ENCODE measurements at places on chromosomes 6 and 20.

DNA sequence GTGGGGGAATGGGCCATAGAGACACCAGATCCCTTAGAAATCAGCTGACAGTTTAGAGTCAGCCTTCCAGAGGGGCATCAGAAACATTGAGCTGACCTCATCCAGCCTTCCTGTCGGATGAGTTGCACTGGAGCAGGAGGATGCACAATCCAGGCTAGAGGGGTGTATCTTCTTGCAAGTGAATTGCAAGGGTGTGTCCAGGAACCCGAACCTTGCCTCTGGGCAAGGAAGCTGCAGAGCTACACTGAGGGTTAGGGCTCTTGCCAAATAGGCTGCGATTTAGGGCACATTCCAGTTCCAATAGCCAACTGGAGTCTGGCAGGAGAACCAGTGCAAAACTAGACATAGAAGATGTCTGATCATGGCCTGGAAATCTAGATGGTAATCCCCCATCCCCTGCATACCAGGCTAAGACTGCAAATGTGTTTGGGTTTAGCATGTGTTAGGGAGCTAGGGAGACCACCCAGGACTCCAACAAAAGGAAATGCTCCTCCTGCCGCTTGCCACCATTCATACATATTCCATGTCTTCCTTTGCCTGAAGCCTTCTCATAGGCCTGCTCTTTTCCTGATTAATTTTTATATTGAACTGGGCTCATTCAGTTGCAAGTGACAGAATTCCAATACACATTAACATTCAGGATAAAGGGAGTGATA lies 6.3 kb upstream of the UTRN start:
- no peak for DNase-seq

DNA sequence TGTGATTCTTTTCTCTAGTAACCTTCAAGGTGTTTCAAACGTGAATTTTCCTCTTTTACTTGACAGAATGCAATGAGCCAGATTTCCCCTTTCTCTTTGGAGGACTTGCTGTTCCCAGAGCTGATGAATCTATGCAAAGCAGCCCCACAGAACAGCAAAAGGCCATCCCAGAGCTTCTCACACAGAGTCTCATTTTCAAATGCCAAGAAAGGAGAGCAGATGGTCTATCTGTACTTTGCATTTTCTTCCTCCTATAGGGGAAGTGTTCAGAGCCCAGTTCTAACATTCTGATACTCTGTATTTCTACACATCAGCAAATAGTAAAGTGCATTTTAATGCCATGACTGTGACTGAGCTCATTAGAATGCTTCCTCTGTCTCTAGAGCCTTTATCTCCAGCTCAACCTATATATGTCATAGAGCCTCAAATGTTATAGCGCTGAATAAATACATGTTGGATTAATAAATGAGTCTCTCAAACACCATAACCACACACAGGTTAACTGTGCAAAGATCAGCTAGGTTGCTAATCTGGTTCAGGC lies 81.8 kb upstream of the EYA4 start:
- DNase-seq: no peak

GRCh38 chr6:144298194-144298593 lies 13.1 kb downstream of the UTRN start:
- DNase-seq: no peak

DNA sequence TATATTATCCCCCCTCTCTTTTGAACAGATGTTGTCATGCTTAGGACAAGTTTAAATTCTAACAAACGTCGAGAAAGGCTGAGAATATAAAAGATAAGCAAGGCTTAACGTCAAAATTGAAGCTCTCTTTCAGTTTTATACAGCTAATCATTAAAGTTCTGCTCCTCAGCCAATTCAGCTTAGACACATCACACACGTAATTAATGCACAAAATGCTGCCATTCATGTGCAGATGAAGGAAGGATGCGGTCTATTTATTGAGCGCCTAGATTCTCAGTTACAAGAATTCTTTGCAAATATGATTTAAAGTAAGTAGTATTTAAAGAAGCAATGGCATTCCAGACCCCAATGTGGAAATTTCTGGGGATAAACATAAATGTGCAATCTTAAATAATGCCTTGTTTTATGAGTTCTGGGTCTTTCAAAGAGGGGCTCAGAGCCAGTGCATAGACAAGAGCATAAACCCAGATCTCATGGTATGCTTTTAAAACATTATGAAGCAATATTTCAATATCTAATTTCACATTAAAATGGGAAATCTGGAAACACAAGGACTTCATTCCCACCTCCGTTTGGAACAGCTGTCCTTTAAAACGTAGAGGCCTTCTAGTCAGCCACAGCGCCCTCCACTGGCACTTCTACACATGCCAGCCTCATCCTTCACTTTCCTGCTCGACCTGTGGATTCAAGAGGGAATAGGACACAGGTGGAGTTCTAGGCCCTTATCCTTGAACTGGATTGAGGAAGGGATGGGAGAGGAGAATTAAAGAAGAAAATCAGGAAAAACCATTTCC lies 85.8 kb downstream of the LYRM4 start:
- no peak for DNase-seq

DNA sequence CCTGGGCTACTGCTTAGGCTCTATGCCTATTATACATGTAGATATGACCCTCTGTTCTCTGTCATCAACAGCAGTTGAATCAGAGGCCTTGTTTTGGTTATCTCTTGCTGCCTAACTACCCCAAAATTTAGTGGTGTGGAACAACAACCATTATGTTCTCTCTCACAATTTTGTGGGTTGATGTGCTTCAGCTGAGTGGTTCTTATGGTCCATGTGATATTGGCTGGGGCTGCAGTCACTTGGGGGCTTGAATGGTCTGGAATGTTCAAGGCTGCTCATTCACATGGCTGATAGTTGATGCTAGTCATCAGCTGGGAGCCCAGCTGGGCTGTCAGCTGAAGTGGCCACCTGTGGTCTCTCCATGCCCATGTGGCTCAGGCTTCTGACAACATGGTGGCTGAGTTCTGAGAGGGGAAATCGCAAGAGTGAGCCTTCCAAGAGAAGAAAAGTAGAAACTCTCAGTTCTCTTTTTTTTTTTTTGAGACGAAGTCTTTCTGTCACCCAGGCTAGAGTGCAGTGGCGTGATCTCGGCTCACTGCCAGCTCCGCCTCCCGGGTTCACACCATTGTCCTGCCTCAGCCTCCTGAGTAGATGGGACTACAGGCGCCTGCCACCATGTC lies 47.8 kb downstream of the SHLD1 start:
- no peak for DNase-seq

- no peak for DNase-seq
These were observed 76.8 kb downstream of the MKKS start for GRCh38 chr20:10357061-10357708.

DNA sequence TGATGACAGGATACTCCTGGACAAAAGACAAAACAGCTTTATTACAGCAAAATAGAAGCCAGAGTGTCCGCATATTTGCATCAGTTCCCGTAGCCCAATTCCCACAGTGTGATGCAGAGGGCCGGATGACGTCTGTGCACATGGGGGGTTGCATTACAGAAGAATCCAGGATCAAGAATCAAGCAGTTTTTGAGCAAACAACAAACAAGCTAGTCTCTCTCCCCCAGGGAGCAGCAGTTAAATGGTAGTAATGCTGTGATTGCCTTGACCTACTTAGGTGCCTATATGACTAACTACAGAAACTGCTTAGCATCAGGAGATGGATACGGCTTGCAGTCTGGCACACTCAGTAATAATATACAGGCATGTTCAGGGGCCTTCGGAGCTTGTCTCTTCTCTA lies 3.2 kb upstream of the SDHAF4 start:
- DNase-seq: no peak

DNA sequence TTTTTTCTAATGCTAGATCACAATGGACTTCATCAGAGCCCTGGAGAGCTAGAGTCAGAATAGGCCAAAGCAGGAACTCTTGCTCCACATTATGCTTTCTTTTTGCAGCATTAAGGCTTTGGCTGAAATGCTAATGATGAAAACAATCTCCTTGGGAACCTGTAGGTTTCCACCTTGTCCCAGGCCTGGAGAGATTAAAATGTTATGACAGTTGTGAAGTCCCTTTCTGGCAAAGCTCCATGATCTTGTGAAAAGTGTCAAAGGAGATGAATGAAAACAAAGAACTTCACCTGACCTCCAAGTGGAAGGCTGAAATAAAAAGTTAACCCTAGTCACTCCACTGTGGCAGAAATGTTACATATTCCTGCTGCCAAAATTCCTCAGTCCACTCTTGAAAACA lies 64.0 kb upstream of the LRRC1 start:
- DNase-seq: no peak

GRCh38 chr6:83127976-83128375 lies 60.5 kb downstream of the DOP1A start:
- no peak for DNase-seq

- DNase-seq: no peak
These were observed 45.6 kb upstream of the IPCEF1 start for GRCh38 chr6:154402081-154402780.

DNA sequence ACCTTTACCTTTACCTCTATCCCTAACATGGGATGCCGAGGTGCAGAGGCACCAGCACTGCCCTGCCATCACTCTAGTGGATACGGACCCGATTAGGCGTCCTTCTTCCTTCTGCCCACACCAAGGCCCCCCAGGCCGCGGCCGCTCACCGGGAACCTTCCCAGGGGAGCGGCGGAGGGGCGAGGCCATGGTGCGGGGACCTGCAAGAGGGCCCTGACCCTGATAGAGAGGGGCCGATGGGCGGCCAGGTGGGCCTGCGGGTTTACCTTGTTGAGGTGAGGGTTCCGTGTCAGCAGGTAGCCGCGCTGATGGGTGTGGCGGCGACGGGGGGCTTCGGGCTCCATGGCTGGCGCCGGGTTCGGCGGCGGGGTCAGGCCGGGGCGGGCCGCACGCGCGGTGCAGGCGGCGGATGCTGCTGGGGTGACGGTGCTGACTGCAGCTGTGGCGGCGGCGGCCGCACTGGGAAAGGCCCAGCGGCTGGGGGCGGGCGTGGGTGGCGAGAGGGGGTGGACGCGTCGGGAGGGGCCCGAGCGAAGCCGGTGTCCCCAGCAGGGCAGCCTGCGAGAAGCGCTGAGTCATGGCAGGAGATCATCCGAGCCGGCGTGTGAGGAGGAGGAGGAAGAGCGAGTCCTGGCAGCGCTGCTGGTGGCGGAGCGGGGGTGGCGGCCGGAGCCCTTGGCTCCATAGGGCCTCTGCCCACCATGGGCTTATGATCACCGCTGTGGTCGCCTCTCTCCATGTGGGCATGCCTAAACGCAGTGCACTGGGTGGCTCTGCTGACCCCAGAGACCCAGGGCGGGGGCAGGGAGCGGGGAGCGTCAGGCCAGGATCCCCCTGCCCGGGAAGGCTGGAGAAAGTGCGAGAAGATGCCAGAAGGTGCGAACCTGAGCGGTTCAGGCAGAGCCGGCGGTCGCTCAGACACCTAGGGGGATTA lies at the start of gene ME1:
ME1 (minus strand) TSS at position 441 of the 934 bp plus-strand sequence; CDS start at position 344, 97 bp downstream.
- peak; percentile 53 for DNase-seq

DNA sequence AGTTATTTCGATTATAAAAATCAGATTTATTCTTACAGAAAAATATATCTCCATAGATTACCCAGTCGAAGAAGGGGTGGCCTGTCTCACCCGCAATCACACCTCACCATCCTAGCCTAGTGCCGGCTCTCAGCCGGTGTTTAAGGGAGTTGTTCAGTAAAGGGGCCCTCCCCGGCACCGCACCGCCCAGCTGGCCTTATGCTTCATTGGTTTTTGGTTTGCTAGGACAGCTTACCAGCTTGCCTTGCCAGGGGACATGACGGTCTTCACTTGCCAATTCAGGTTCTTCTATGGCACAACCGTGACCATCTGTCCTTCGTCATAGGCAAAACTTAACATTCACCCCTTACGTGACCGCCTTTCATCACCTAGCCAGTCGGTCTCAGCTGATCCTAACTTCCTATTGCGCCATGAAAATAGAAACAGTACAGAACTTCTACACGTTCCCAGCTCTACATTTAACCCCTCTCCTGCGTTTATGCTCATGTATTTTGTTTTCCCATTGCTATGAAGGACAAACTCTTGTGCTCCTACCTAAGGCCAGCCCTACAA lies 44.7 kb upstream of the SLC22A16 start:
- DNase-seq: no peak

- no peak for DNase-seq
These were observed 38.4 kb downstream of the CDK5RAP1 start for GRCh38 chr20:33362898-33363297.

GRCh38 chr6:7505189-7505699 lies 36.2 kb upstream of the DSP start:
- DNase-seq: peak; percentile 30

GRCh38 chr6:165704045-165704748 lies 41.2 kb upstream of the PDE10A start:
- DNase-seq: no peak

- no peak for DNase-seq
These were observed 34.7 kb downstream of the CD24 start for GRCh38 chr6:106939848-106940247.

DNA sequence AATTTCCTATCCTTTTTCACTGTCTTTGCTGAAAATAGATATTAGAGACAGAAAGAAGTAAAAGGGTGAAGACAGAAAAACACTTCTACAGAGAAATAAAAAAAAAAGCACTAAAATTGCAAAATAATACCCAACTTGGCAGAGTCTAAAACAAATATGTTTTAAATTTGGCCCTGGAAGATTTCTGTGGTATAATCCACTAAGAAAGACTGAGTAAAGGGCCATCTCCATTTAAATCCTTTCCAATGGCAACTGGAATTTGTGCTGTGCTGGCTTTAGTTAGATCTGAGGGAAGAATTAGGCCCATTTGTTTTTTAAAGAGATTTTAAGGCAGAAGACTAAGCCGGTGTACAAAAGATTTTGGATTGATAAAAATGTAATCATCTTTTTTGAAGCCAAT lies 321.2 kb downstream of the GJA1 start:
- no peak for DNase-seq

- DNase-seq: no peak
These were observed 78.0 kb downstream of the COL21A1 start for GRCh38 chr6:56169366-56169765.

DNA sequence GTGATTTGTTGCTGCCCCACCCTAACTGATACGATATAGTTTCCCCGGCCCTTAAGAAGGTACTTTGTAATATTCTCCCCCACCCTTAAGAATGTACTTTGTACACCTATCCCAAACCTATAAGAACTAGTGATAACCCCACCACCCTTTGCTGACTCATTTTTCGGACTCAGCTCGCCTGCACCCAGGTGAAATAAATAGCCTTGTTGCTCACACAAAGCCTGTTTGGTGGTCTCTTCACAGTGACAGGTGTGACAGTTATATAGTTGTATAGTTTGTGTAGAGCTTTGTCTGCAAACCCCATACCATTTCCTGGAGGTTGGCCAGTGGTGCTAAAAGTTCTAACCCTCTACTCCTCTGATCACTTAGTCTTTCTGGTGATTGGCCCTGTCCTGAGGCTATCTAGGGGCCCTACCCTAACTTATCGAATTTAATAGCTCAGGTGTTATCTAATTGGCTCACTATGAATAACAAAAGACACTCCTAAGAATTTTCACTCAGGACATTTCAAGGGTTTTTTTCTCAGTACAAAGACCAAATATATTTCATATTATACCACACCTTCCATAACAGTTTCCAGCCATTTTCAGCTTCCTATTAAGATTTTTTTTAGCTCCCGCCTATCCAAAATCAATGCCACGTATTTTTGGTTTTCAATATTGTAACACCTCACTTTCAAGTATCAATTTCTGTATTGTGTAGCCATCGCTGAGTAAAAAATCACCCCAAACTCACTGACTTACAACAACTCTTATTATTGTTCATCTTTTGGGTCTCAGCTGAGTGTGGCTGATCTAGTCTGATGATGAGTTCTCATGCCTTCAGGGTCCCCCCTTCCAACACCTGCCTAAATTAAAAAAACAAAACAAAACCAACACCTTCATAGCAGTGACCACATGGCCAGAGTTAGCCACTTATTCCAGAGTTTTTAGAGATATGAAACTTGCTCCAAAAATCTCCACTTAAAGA lies 9.8 kb upstream of the BTN1A1 start:
- DNase-seq: no peak

GRCh38 chr6:130019326-130020072 lies 1.1 kb downstream of the L3MBTL3 start:
- no peak for DNase-seq

GRCh38 chr6:134724771-134725340 lies 225.0 kb downstream of the ALDH8A1 start:
- no peak for DNase-seq
